ENCODE measurements at places on chromosomes 2 and 18. TPM values are rescaled to one million over a fixed set of nuclear protein-coding genes. Genes with fewer than 3 reads are reported as not detected.

Gene ABCG8
- total RNA-seq = not detected

Gene MARCO
- not detected for total RNA-seq

Gene CD207
- total RNA-seq = not detected

Gene RAX
- total RNA-seq = not detected

Gene IL1R1
- total RNA-seq = 136 TPM

Measured in regular cardiac myocyte (primary cell).